T follicular helper cell (primary cell): ENCODE measurements at places on chromosomes 7 and 10.

- no peak for DNase-seq
Measured at GRCh38 chr7:157087646-157088045, 51.1 kb upstream of the UBE3C start.

- DNase-seq, result no peak
Measured at GRCh38 chr10:61188691-61189090, 244.7 kb upstream of the RHOBTB1 start.

DNA sequence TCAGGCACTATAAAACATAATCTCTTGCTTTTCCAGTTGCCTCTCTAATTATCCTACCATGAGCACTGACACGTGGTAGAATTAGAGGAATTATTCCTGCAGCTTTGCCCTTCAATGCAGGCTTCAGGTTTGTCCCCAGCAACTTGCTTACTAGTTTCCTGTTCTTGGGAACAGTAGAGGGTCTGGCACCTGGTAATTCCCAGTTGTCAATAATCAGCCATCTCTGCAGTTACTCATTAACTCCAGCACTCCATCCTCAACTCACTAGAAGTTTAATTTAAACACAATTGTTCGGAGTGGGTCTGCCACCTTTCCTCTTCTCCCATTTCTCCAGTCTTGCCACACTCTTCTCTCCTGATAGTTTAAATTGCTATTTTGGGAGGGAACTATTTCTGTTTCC is 324.3 kb upstream of the KIAA1217 start:
- no peak for DNase-seq

- no peak for DNase-seq
Measured at GRCh38 chr10:127115100-127115499, 81.3 kb downstream of the INSYN2A start.

DNA sequence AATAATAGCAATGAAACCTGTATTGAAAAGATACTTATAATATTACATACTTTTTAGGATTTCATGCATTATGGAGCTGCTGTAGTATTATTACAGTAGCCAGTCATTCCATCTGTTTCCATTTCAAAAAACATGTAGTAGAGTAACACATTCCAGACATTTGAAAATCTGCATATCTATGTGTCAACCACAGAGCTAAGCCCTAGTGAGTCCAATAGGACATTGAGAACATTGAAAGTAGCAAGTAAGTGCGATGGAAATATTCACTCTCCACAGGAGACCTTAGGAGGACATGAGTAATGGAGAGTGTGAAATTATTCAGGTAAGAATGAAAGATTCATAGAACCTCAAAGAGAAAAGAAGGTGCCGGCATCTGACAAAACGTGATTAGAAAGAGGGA is 15.3 kb downstream of the NSMCE4A start:
- no peak for DNase-seq

DNA sequence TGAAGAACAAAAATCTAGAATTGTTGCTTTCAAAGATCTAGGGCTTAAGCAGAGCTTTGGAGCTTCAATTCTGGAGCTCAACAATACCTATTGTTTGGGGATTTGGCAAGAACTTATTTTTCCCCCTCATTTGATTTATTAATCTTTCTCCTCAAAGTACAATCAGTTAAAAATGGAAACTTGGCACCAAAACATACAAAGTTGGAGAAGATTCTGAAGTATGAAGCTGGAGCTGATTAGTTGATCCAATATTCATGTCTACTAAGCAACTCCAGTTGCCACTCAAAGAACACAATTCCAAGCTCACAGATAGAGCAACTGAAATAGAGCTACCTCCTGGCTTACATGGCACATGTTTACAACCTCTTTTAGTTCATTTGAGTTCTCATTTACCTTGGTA is 3.8 kb downstream of the FAM13C start:
- DNase-seq, result no peak

DNA sequence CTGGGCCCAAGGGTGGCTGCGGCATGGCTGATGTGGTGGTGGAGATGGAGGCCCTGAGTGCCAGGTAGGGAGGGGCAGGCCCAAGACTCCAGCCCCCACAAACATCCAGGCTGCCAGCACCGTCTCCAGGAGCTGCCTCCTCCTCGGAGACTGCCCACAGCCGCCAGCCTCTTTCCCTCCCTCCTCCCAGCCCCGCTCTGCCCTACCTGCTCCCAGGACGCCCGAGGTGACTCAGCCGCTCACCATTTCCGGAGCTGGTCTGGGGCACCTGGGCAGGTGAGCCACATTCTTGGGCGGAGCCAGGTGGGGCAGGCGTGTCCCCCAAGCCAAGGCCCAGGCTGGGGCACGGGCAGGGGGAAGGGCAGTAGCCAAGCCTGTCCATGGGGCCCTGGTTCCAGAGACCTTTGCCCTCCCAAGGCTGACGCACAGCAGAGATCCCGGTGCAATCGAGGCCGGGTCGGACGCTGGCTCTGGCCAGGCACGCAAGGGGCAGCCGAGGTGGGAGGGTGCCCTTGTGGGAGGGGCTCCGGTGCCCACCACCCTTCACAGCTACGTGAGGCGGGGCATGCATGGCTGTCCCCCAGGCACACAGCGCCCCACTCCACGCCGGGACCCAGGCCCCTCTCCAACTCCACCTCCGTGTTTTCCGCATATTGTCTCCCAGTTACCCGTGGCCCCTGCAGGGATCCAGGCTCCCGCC is 8.8 kb downstream of the ADAP1 start:
- no peak for DNase-seq

DNA sequence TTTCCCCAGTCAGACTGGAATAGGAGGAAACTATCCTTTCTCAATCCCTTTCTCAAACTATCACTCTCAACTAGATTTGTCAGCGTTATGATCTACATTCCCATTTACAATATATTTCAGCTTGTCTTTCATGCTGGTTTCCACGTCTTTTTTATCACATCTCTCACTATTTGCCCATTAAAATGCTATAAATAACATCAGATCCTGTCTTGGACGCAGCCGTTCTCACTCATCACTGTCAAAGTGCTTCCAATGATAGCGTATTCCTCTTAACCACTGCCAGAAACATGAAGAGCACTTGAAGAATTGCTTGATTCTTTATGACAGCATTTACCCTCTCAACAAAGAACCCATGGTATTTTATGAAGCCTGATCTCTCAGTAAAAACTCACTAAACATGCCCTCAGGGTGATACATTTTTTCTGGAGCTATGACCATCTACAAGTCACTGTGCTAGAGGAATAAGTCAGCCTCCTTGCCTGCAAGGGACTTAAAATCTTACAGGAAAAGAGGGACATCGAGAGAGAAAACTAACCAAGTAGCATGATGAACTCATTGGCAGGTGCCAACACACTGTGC is 205.6 kb upstream of the PFKP start:
- no peak for DNase-seq

GRCh38 chr7:84469034-84469433 is 274.4 kb upstream of the SEMA3A start:
- DNase-seq, result no peak

DNA sequence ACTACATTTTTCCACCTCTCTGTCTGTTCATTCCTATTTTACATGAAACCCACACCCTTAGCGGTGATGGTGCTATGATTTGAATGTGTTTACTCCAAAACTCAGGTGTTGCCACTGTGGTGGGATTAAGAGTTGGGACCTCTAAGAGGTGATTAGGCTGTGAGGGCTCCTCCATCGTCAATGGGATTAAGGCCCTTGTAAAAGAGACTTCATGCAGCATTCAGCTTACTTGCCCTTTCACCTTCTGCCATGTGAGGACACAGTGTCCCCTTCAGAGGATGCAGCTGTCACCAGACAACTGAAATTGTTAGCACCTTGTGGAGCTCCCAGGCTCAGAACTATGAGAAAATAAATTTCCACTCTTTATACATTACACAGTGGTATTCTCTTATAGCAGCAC is 182.2 kb downstream of the NOC3L start:
- no peak for DNase-seq

DNA sequence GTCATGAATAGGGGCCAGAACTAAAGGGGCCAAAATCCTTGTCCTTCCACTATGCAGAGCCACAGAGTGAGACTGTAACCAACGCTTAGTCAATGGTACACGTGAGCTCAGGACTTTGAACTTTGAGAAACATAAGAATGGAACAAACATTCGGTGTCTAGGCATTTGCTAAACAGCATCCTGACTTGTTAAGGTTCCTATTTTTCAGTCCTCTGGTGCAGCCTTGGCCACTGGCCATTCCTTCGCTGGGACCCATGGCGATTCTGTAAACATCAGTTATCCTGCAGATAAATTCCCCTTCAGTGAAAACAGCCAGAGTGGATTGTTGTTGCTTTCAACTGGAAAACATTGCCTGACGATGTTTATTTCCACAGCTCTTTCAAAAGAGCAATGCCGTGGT is 266.8 kb downstream of the SORCS1 start:
- DNase-seq, result no peak
